Foreskin keratinocyte (primary cell): ENCODE measurements at places on chromosomes 3 and 15. TPM values are rescaled to one million over a fixed set of nuclear protein-coding genes. Genes with fewer than 3 reads are reported as not detected.

Gene CELF6
- polyA plus RNA-seq: 0.03 and 0.06 TPM in 2 replicates

DNA sequence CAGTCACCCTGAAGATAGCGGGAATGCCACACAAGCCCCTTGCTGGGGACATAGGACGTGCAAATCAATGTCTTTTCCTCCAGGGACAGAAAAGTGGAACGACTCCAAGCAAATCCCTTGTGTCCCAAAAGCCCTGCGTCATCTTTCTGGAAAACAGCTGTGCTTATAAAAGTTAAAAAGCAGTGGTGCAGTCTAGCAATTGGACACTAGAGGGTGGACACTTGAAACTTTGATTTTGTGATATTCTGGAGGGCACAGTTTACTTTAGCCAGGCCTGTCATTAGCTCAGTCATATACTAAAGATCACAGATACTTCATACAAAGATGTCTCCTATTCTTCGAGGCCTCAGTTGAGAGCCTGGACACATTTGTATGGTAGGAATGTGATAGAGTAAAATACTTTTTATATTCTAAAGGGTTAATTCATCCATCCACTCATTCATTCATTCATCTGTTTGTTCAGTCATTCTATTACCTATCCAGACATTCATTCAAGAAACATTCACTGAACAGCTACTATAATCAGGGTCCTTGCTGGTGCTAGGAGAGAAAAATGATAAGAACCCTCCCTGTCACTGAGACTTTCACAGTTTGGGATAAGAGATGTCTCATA lies 63.8 kb upstream of the ANKRD34C start:
- DNase-seq: no peak

Gene ARRDC4
- polyA plus RNA-seq: 3.8 and 4.9 TPM in 2 replicates

DNA sequence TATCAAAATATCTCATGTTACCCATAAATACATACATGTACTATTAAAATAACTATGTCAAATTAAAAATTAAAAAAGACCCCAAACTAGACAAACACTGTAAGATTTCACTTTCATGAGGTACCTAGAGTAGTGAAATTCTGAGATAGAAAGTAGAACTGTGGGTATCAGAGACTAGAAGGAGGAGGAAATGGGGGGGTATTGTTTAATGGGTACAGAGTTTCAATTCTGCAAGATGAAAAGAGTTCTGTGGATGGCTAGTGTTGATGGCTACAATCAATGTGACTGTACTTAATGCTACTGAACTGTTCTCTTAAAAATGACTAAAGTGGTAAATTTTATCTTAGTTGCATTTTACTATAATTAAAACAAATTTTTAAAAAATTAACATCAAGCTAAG lies 36.6 kb downstream of the RFX7 start:
- no peak for DNase-seq

Gene CHL1
- polyA plus RNA-seq: not detected in 2 replicates

GRCh38 chr3:195184716-195185421 lies 86.1 kb downstream of the XXYLT1 start:
- no peak for DNase-seq

Gene YEATS2
- polyA plus RNA-seq: 8.7 and 10.0 TPM in 2 replicates

- DNase-seq: peak; percentile 72
Observed at GRCh38 chr3:169026543-169027182, 636.8 kb downstream of the MECOM start.

Gene PAQR9
- polyA plus RNA-seq: not detected in 2 replicates

Gene XCR1
- not detected in 2 replicates for polyA plus RNA-seq
